OCI-M1 (cell line): ENCODE measurements at places on chromosomes 12 and 14.

GRCh38 chr12:14261861-14262260 lies 103.6 kb upstream of the ATF7IP start:
- DNase-seq: no peak

DNA sequence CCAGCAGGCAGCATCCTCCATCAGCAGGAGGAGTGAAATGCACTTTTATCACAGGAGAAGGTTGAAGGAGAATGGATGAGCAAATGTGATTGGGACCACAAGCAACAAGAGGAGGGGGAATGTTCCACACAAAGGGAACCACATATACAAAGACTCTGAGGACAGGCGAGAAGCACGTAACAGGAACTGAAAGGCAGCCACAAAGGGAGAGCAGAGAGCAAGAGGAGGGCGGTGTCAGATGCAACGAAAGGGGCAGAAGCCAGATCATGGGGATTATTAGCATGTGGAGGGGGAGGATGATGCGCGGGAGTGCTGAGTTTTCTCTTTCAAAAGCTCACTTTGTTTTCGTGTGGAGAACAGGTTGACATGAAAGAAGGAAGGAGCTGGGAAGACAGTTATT lies 241.1 kb downstream of the SPTSSA start:
- peak; percentile 6 for DNase-seq

GRCh38 chr14:37036669-37037341 lies 135.6 kb downstream of the SLC25A21 start:
- DNase-seq: peak; percentile 18

DNA sequence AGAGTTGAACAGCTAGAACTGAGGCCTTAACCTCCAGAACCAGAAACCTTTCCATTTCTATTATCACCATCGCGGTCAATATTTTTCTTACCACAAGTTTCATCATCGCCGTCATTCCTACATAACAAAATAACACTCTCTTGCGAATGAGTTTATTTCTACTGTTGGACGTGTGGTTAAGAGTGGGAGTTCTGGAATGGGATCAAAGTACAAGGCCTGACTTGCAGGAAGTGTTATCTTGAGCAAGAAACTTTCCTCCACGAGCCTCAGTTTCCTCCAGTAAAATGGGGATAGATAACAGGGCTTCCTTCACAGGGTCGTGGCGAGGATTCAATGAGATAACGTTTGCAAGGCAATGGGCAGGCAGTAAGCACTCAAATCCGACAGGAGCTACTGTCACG lies 652 bp downstream of the SART3 start:
- peak; percentile 69 for DNase-seq

DNA sequence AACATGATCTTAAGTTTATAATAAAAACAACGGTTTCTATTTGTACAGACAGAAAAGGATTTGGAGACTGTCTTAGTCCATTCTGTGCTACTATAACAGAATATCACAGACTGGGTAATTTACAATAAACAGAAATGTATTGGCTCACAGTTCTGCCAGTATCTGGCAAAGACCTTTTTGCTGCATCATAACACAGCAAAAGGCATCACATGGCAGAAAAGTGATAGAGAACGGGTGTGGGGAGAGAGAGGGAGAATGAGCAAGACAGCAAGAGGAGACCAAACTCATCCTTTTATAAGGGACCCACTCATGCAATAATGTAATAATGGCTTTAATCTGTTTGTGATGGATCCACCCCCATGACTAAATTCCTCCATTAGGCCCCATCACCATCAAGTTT lies 17.0 kb upstream of the NUDT4 start:
- no peak for DNase-seq

GRCh38 chr14:104146651-104147345 lies 8.4 kb downstream of the KIF26A start:
- DNase-seq: no peak

- DNase-seq: no peak
Observed at GRCh38 chr14:20714593-20715250, 26.2 kb downstream of the ANG start.

DNA sequence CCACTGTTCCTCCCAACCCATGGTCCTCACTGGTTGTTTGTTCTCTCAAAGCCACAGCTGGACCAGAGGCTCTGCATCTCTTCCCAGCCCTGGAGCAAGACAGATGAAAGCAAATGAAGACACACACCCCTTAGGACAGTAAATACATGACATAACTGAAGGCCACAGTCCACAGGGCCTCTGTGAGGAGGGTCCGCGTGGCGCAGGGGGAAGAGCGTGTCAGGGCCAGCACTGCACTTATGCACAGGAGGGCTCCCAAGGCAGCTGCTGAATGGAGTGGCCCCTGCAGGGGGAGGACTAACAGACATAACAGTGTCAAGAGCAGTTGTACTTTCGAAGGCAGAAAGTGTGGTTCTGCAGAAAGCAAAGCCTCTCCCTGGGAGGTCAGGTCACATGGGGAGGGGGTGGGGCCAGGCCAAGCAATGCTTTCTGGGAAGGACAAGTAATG lies 79.9 kb downstream of the CHGA start:
- DNase-seq: no peak

DNA sequence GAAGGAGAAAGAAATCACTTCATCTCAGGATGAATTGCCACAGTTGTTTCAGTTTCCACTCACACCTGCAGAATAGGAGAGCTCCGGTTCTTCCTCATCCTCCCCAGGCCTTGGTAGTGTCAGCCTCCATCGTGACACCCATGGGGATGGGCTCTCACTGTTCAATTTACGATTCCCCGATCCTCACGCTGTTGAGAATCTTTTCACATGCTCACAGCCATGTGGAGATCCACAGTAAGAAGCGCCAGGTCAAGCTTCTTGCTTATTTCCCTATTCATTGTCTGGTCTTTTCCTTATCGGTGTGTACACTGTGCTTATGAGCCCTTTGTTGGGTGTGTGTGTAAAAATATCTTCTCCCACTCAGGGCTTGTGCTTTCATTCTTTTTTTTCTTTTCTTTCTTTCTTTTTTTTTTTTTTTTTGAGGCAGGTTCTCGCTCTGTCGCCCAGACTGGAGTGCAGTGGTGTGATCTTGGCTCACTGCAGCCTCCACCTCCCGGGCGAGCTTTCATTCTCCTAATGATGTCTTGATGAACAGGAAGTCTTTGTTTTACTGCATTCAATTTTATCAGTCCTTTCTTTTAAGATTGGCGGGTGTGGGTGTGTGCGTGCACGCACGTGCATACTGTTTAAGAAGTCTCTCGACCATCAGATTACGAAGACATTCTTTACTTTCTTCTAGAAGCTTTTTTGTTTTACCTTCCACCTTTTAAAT lies 21.5 kb downstream of the RIN3 start:
- peak; percentile 2 for DNase-seq

DNA sequence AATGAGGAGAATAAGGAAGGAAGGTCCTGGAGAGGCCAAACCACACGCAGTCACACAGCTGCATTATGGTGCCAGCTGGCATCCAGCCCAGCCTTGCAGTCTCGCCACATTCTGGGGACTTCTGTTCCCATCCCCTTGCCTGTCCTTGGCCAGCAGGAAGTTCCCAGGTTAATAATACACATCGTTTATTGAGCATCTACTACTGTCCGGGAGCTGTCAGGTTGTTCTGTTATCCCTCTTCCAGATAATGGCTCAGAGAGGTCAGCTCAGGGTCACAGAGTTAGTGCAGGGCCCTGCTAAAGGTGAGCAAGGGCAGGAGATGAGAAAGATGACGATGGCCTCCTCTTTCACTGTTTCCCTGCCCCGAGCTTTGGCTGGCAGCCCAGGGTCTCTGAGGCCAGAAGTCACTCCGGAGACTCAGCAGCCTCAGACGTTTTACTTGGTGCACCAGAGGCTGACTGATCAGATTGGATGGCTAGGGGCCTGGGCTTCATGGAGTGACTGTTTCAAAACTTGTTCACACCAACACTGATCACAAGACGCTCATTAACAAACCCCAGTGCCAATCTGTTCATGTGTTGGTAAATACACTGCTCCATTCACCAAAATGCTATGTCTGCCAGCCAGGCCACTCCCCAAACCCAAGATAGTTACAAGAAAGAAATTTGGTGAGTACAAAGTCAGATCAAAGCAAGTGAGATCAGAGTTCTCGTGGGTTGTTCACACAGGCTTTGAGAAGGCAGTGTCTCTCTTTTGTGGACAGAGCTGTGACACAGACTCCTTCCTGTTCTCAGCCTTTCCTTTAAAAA lies 79.2 kb downstream of the B4GALNT3 start:
- peak; percentile 71 for DNase-seq

- DNase-seq: no peak
Observed at GRCh38 chr14:90274808-90275457, 18.6 kb downstream of the PSMC1 start.

DNA sequence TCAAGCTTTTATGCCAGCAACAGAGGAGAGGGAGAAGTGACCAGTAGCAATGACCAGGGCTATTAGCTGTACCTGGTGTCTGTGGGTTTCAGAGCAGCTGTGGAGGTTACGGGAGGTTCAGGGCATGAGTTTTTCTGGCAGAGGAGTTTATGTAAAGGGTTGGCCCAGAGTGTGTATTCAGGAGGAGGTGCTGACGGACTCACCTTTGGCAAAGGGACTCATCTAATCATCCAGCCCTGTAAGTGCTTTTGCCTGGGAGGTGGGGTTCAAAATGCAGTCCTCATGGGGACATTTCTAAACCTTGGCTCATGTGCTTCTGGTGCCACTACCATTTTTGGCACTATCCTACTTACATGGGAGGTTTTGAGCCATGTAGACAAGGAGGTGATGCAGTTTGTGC lies 95.3 kb downstream of the DAD1 start:
- no peak for DNase-seq

GRCh38 chr14:76500011-76500410 lies 124.1 kb downstream of the ESRRB start:
- no peak for DNase-seq

- DNase-seq: no peak
Observed at GRCh38 chr12:119692997-119693396, 25.1 kb downstream of the PRKAB1 start.

DNA sequence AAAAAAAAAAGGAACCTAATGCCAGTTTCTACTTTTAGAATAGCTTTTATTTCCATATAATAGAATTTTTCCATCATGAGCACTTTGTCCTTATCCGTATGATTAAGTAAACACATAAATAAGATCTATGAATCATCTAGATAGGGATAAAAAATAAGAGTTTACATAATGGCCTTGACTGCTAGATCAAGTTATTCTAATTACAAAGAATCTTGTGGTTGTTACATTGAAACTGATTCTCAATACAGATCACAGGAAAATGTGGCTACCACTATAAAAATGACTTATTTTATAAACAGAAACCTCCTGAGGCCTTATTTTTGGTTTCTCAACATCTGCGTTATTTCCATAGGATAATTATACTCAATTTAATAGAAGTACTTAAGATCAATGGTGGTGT lies 34.4 kb upstream of the NDUFA12 start:
- no peak for DNase-seq

- no peak for DNase-seq
Observed at GRCh38 chr12:113857371-113857770, 108.8 kb downstream of the RBM19 start.

- DNase-seq: no peak
Observed at GRCh38 chr12:115312901-115313300, 628.9 kb upstream of the TBX3 start.

DNA sequence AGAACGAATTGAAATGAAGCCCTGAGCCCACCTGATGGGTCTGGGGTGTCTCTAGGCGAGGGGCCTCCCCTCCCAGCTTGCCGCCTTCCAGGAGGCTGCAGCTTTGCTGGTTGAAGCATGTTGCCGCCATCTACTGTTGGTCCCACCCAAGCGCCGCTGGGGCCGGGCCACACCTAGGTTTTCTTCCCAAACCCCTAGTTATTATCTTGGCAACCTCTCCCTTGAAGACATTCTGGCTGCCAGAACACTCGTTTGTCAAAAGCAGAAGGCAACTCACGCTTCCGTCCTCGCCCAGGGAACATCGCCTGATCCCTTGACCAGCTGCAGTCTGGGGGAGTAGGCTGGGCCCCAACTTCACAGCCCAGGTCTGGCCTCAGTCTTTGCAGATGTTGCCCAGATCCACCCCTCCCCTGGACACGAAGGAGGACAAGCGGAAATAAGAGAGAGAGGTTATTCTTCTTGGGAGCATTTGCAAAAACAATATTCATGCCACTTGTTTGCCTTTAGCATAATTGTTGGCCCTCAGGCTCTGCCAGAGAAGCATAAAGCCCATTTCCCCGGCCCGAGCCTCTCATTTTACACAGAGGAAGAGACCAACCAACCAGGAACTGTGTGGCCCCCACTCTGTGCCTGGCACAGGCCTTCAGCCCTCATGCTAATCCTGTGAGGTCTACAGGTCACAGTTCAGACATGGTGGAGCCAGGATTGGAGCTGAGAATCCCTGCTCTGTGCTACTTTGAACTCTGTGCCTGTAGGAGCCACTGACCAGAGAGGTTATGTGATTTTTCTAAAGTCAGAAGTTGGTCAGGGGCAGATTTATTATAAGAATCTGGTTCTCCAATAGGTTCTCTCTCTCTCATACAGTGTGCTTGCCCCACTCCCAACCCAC lies 6.8 kb downstream of the EMP1 start:
- peak; percentile 5 for DNase-seq

DNA sequence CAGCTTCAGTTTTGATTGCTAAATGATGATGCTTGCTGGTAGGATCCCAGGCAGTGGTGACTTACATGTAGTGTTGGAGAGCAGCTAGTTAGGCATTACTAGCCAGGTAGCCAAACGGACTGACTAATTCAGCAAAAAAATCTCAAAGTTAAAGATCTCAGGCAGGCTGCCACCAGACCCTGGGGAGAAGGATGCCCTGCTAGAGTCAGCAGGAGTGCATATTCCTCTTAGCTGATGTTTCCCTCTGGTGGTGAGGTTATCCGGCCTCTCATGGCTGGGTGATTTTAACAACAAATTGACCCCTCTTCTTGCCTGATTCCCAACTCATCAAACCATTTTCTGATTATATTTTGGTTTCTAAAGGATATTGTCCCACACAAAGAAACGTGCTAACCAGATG lies 2.8 kb downstream of the EFS start:
- DNase-seq: peak; percentile 10

- DNase-seq: no peak
Observed at GRCh38 chr12:1518591-1519516, 75.5 kb downstream of the FBXL14 start.

DNA sequence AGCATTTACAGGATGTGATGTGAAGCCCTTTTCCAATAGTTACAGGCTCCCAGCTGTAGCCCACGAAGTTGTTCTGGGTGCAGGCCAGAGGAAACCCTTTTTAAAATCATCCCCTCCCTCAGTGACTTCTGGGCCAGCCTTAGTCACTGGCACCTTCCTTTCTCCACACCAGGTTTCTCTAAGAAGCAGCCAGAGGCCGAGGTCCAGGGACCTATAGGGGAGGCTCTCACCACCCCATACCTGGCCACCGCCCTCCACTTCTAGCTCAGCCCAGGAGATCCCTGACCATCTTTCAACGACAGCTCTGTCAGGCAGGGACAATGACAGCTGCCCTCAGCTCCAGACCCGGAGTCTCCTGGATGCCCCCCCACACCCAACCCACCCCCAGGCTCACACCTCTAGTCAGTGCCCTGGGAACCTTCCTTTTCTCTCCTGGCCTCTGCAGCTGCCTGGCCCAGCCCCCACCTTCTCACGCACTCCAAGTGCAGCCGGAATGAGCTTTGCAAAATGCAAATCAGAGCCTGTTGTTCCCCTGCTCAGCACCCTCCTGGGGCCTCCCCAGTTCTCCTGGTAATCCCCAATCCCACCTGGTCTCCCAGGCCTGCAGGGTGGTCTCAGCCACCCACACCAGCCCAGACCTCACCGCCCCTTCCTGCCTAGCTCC lies 46.7 kb downstream of the TESC start:
- DNase-seq: no peak

GRCh38 chr12:70823182-70823976 lies 97.2 kb downstream of the PTPRR start:
- DNase-seq: peak; percentile 35
